ENCODE measurements at places on chromosomes 16 and 17.

- no peak for DNase-seq
Measured at GRCh38 chr17:64315570-64315969, 52.5 kb upstream of the TEX2 start.

GRCh38 chr16:83185902-83186301, 559.1 kb downstream of the CDH13 start:
- no peak for DNase-seq

- peak; percentile 52 for DNase-seq
Measured at GRCh38 chr16:54373534-54374520, 87.2 kb upstream of the IRX3 start.

GRCh38 chr17:75350706-75351105, 54.8 kb downstream of the GRB2 start:
- DNase-seq: no peak

DNA sequence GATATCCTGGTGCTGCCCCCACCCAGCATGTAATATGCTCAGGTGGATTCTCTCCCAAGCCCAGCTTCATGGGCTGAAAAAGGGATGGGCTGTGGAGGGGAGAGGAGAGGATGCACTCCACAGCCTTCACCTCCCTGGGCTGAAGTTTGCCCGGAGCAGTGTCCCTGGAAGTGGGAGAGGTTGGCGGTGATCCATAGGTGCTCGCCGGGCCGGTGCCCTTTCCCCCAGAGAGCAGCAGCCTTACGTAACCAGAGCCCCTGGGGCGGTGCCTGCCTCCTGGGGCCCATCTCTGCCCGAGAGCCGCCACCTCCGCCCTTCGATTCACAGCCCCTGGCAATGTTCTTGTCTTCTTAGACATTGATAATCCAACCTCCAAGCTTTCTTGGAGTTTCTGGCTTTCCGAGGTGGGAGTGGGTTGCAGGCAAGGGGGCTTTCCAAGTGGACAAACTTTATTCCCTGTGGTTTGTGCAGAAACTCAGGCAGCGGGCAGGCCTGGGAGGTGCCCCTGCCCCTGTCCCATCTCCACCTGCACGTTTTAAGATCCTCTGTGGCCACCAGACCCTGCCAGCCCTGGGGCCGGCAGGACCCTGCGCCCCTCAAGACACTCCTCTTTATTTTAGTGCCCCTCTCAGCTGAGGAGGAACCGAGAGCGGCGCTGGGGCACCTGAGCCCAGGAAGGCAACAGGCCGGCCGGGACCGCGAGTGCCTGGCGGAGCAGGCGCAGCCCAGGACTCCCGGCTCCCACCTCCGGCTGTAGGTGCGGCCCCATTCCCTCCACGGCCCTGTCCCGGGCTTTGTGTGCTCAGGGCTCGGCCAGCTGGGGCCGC, 3.1 kb upstream of the WDR90 start:
- peak; percentile 25 for DNase-seq

- no peak for DNase-seq
Measured at GRCh38 chr16:50473356-50473945, 74.7 kb upstream of the NKD1 start.

GRCh38 chr16:19694989-19695388, 23.0 kb downstream of the KNOP1 start:
- no peak for DNase-seq

DNA sequence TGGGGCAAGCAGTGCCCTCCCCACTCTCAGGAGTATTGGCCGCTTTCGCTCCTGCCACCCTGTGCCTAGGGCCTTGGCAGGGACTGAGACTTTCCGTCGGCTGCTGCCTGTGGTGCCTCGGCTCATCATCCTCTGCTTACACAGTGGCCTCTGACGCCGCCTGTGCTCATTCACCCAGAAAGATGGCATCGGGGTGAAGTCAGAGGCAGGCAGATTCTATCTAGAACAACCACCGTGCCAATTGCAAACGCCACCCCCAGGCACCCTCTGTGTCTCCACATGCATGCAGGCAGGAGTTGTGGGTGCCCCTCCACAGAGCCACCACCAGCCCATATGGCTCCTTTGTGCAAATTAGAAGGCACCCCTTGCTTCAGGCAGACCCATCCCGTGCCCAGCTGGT, 154.2 kb upstream of the GSE1 start:
- no peak for DNase-seq

DNA sequence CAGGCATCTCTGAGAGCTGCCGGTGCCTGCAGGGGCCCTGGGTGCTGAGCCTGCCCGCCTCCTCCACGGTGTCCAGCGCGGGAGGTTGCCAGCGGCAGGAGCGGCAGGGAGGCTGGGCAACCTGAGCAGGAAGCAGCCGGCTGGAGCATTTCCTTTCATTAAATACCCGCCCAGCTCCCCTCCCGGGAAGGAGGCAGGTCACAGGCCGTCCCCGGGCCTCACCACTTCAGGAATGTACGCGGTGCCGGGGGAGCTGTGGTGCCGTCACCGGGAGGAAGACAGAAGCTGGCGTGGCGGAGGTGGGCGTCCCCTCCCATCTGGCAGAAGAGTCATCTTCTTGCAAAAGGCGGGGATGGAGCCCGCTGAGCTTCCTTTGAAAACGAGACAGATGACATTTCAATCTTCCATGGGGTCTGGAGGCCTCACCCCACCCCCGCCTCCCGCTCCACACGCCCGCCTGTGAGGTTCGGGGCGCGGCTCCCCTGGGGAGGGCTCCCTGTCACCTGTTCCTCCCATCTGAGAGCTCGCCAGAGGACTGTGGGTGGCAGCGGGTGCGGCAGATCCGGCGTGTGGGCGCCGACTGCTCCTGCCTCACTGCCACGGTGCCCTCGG, 16.0 kb downstream of the SOX8 start:
- DNase-seq: peak; percentile 64

DNA sequence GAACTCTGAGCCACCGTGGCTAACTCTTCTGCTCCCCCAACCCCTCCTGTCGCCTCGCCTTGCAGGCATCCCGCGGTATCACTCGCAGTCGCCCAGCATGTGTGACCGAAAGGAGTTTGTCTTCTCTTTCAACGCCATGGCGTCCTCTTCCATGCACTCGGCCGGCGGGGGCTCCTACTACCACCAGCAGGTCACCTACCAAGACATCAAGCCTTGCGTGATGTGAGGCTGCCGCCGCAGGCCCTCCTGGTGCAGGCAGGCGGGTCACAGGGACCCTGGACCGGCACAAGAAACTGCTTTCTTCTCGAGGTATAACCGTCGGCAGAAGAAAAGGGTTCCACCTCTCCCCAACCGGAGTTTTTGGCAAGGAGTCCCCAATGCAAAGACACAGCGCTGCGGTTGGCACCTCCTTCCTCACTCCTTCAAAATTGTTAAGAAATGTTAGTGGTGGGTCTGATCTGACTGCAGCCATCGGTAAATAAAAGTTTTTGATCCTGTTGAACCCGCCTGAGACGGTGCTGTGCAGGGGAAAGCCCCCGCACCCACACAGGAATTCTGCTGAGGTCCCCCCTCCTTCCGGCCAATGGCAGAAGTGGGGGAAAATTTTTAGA, 2.6 kb downstream of the FOXF1 start:
- DNase-seq: no peak

DNA sequence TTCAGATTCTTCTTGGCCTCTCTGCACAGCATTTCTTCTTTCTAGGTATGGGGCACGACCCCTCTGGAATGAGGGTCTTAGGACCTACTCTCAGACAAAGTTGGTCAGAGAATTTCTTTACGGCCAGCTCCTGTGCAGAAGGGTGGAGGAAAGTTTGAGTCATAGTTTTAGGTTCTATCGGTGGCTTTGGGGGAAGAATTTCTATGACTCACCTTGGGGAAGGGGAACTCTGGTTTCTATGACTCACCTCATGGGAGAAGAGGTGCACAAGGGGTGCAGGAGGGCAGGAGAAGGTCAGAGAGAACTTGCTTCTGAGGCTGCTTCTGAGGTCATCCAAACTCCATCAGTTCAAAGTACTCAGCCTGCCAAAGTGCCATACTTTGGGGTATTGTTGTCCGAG, 2.5 kb upstream of the ABCC12 start:
- peak; percentile 7 for DNase-seq

- DNase-seq: no peak
Measured at GRCh38 chr17:44409309-44410028, 20.0 kb upstream of the ITGA2B start.

GRCh38 chr16:57472665-57473060, 10.2 kb downstream of the POLR2C start:
- DNase-seq: no peak

DNA sequence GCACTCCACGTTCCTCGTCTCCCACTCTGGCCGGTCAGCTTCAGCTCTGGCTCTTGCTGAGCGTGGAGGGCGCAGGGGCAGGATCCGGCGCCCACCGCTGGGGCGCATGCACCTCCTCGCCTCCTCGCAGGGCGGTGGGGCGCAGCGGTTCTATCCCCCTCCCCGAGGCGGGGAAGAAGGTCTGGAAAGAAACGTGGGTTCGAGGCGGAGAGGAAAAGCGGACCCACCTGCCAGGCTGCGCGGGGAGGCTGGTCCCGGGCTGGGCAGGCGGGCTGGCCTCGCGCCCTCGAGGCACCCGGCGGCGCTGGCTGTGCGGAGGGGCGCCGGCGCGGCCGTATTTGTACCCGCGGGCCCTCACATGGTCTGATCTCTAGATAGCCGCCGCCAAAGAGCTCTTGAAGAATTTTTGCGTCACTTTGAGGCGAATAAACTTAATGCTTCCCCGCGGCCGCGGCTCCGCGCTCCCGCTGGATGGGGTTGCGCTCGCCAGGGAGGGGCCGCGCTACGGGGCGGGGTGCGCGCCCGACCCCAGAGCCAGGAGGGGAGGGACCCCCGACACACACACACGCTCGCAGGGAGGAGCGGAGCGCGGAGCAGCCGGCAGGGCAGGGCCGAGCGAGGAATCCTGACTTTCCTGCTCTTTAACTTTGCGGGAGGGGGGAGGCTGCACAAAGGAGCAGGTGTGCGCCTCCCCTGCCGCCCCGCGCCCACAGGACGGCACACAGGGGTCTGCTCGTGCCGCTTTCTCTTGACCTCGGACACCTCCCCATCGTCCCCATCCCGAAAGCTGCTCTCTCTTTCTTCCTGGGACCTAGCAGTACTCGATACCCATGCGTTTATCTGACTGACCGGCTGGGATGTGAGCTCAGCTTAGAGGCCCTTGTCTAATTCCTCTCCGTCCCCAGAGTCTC, at the start of gene SLC6A4:
TSS of gene SLC6A4 (minus strand) at position 312 of the 911 bp plus-strand sequence. CDS start 13,739 bp downstream, outside the sequence.
- DNase-seq: no peak

DNA sequence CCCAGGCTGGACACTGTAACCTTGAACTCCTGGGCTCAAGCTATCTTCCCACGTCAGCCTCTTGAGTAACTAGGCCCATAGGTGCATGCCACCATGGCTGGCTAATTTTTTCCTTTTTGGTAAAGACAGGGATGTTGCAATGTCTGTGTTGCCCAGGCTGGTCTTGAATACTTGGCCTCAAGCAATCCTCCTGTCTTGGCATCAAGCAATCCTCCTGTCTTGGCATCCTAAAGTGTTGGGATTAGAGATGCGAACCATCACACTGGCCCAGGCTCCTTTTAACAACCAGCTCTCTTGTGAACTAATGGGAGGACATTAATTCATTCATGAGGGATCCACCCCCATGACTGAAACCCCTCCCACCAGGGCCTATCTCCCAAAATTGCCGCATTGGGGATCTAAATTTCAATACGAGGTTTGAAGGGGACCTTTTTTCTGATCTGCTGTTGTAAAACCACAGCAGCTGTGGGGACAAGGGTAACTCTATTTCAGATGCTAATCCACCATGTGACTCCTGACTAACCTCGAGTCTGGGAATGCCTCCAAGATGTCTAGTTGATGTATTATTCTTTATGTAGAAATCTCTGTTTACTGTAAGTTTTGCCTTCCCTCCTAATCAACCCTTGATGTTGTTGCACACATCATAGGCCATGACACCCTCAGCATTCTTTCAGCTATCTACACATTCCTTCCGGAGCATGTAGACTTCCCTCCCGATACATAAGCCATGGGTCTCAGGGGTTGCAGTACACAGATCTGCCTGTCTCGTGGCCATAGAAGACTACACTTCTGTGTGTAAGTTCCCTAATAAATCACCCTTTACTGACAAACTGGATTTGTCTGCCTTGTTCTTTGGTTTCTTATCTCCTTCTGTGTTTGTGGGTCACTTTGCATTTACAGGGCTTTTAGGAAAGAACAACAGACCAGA, 37.6 kb downstream of the RNF112 start:
- DNase-seq: peak; percentile 47

Measured in T1000 (cell line).